ENCODE measurements at places on chromosomes 12 and 14. TPM values are rescaled to one million over a fixed set of nuclear protein-coding genes. Genes with fewer than 3 reads are reported as not detected.
A peak's percentile ranks its signal among the peaks of the same experiment; 100 is the strongest.

DNA sequence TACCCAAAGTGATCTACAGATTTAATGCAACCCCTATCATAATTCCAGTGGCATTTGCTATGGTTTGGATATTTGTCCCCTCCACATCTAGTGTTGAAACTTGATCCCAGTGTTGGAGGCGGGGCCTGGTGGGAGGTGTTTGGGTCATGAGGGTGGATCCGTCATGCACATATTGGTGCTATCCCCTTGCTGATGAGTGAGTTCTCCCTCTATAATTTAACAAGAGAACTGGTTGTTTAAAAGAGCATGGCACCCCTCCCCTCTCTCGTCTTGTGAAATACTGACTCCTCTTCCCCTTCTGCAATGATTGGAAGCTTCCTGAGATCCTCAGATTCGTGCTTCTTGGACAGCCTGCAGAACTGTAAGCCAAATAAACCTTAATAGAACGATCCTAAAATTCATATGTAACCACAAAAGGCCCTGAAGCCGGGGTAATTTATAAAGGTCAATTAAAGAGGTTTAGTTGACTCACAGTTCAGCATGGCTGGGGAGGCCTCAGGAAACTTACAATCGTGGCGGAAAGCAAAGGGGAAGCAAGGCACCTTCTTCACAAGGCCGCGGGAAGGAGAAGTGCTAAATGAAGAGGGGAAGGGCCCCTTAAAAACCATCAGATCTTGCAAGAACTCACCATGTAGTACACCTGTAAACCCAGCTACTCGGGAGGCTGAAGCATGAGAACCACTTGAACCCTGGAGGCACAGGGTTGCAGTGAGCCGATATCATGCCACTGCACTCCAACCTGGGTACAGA lies 41.2 kb downstream of the SLC39A9 start:
- H3K4me3 ChIP-seq: no peak overlapping the region
- DNase-seq: no peak
- no peaks in the 10 kb centered on the region for H3K4me1 ChIP-seq
- H3K36me3 ChIP-seq: peaks cover 7% of the 10 kb centered on the region
- no peak overlapping the region for H3K27ac ChIP-seq
- no peaks in the 10 kb centered on the region for H3K27me3 ChIP-seq

- no peak for DNase-seq
- H3K27ac ChIP-seq: no peak overlapping the region
- no peaks in the 10 kb centered on the region for H3K27me3 ChIP-seq
- peaks cover 9% of the 10 kb centered on the region for H3K4me1 ChIP-seq
- H3K36me3 ChIP-seq: no peaks in the 10 kb centered on the region
These were observed 62.9 kb upstream of the METAP2 start for GRCh38 chr12:95411057-95411456.

DNA sequence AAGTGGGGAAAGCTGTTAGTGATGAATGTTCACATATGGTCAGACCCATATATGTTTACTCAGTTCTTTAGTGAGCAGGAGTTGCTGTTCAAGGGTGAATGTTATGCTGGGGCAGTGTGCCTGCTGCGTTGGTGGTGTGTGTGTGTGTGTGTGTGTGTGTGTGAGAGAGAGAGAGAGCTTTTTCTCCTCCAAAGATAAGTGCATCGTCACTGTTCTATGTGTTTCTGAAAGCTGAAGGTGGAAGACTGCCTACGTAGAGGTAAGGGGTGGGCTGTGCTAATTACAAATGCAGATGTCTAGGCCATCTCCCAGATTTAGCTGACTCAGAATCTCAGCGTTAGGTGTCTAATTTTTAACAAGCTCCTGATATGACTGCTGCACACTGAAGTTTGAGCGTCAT lies 10.5 kb downstream of the GABARAPL1 start:
- no peak overlapping the region for H3K27ac ChIP-seq
- H3K36me3 ChIP-seq: peaks cover 61% of the 10 kb centered on the region
- H3K4me3 ChIP-seq: no peak overlapping the region

DNA sequence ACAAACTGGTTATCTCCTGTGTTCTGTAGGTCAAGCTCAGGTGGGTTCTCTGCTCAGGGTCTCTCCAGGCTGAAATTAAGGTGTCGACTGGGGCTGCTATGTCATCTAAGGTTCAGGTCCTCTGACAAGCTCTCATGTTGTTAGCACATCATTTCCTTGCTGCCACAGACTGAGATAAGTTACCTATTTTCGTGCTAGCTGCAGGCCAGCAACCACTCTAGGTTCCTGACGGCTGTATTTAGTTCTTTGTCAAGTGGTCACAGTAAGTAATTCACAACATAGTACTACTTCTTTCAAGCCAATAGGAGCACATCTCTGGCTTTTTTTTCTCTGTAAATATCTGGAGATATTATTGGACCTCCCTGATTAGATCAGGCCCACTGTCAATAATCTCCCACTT lies 169.3 kb upstream of the CAND1 start:
- H3K27ac ChIP-seq: no peak overlapping the region
- no peaks in the 10 kb centered on the region for H3K36me3 ChIP-seq
- no peak for DNase-seq
- H3K4me1 ChIP-seq: no peaks in the 10 kb centered on the region
- no peak overlapping the region for H3K4me3 ChIP-seq

- no peak overlapping the region for H3K4me3 ChIP-seq
- no peak overlapping the region for H3K27ac ChIP-seq
- DNase-seq: no peak
- H3K27me3 ChIP-seq: no peaks in the 10 kb centered on the region
- no peaks in the 10 kb centered on the region for H3K36me3 ChIP-seq
These were observed 881.3 kb upstream of the SEL1L start for GRCh38 chr14:82414853-82415539.

- H3K27me3 ChIP-seq: peaks cover 4% of the 10 kb centered on the region
- DNase-seq: no peak
- H3K4me3 ChIP-seq: no peak overlapping the region
These were observed 16.7 kb upstream of the TMEM260 start for GRCh38 chr14:56562883-56563282.

GRCh38 chr14:72613231-72613974 lies 280.5 kb downstream of the DPF3 start:
- DNase-seq: no peak
- H3K27me3 ChIP-seq: no peaks in the 10 kb centered on the region
- no peaks in the 10 kb centered on the region for H3K36me3 ChIP-seq
- no peak overlapping the region for H3K4me3 ChIP-seq
- peaks cover 17% of the 10 kb centered on the region for H3K4me1 ChIP-seq

DNA sequence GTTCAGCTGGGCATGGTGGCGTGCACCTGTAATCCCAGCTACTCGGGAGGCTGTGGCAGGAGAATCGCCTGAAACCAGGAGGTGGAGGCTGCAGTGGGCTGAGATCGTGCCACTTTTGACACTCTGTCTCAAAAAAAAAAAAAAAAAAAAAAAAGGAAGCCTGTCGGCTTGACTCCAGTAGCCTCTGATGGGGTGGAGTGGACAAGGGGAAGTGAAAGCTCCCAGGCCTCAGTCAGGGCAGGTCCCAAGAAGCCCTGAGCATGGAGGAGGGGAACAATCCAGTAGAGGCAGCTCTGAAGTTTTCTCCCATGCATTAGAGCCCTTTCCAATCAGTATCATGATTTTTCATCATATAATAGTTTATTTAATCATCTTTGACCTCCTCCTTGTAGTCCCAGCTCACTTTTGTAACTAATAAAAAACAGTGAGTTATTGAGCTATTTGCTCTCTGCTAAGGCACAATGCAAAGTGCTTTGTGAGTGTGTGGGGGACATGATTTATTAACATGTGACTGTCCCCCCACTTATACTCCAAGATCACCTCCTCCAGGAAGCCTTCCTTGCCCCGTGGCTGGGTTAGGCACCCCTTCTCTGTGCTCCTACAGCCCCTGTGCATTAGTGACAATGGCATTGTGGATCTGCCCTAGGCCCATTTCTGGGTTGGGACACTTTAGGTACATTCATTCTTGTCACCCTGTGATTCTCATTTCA lies 4.7 kb upstream of the SSH1 start:
- no peaks in the 10 kb centered on the region for H3K36me3 ChIP-seq
- H3K4me3 ChIP-seq: no peak overlapping the region
- H3K4me1 ChIP-seq: peaks cover 12% of the 10 kb centered on the region
- H3K27me3 ChIP-seq: no peaks in the 10 kb centered on the region

- H3K4me3 ChIP-seq: no peak overlapping the region
- no peaks in the 10 kb centered on the region for H3K27me3 ChIP-seq
- H3K36me3 ChIP-seq: peaks cover 15% of the 10 kb centered on the region
- DNase-seq: peak; percentile 32
These were observed 11.4 kb upstream of the CYP46A1 start for GRCh38 chr14:99672506-99673304.

GRCh38 chr12:8832500-8832899 lies 10.1 kb downstream of the A2ML1 start:
- H3K36me3 ChIP-seq: no peaks in the 10 kb centered on the region
- DNase-seq: no peak
- no peak overlapping the region for H3K27ac ChIP-seq
- H3K4me1 ChIP-seq: no peaks in the 10 kb centered on the region
- no peaks in the 10 kb centered on the region for H3K27me3 ChIP-seq
- no peak overlapping the region for H3K4me3 ChIP-seq

DNA sequence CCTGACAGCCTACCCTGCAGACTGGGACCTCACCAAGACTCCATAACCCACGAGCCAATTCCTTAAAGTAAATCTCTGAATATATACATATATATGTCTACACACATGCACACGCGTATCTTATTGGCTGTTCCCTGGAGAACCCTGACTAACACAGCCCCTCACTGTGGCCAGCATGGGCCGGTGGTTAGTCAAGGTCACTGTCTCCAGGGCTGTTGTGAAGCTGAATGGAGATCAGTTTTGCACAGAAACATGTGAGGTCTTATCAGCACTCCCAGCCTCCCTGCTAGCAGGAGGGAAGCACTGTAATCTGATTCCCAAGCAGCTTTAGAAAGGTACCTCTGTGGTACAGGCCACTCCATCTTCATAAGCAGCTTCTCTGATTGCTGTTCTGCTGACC lies 46.6 kb upstream of the PLEKHG6 start:
- H3K27ac ChIP-seq: no peak overlapping the region
- H3K36me3 ChIP-seq: no peaks in the 10 kb centered on the region
- no peaks in the 10 kb centered on the region for H3K27me3 ChIP-seq
- DNase-seq: no peak

DNA sequence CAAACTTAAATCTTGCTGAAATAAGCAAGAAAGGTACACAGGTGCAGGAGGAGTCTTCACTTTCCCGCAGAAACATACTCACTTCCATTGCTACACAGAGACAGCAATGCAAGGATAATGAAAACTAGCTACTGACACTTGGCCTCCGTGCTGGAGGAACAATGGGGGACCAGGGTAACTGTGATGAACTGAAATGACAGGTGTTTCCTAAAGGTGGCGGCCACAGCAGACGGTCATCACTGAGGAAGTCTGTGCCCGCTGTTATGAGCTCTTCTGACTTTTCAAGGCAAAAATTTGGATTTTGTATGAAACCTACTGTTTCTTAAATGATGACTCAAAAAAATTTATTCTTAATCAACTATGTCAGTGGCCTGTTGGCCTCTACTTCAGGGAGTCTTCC lies 189.4 kb downstream of the CACNA1C start:
- no peaks in the 10 kb centered on the region for H3K27me3 ChIP-seq
- H3K36me3 ChIP-seq: no peaks in the 10 kb centered on the region
- DNase-seq: no peak
- no peak overlapping the region for H3K4me3 ChIP-seq
- H3K27ac ChIP-seq: peak overlapping the region; percentile 92

DNA sequence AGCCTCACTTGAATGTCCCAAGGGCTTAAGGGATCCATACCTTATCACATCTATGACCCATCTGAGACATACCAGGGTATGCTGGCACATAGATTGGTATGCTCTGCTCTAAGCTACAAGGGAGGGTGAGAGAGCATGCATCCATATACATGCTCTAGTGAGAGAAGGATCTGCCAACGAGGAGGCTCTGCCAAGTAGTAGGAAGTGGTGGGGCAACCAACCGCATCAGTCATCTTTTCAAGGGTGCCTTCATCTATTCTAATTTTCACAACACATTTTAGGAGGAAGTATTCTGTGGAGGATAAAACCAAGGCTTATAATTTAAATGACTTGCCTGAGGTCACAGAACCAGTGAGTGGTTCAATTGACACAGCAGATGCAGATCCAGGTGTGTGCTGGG lies 6.6 kb upstream of the PPM1A start:
- H3K4me3 ChIP-seq: no peak overlapping the region
- H3K27me3 ChIP-seq: no peaks in the 10 kb centered on the region
- no peak for DNase-seq
- H3K4me1 ChIP-seq: no peaks in the 10 kb centered on the region
- H3K27ac ChIP-seq: no peak overlapping the region
- H3K36me3 ChIP-seq: no peaks in the 10 kb centered on the region

DNA sequence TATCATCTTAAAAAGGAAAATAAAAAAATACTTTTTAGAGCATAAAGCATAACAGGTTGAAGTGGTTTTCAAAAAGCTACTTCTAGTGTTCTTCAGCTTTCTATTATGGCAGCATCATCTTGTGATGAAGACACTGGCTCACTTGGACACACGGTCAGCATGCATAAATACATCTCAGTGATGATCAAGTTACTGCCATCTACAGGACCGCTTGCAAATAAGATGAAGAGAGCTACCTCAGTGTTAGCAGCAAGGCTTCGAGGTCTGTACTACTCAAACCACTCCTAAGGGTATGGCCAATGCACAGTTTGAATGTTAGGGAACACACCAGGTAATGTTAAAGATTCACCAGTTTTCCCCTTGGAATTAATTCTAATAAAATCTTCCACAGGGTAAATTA lies 58.8 kb downstream of the GALC start:
- H3K27ac ChIP-seq: no peak overlapping the region
- DNase-seq: no peak
- H3K4me3 ChIP-seq: no peak overlapping the region
- no peaks in the 10 kb centered on the region for H3K27me3 ChIP-seq

DNA sequence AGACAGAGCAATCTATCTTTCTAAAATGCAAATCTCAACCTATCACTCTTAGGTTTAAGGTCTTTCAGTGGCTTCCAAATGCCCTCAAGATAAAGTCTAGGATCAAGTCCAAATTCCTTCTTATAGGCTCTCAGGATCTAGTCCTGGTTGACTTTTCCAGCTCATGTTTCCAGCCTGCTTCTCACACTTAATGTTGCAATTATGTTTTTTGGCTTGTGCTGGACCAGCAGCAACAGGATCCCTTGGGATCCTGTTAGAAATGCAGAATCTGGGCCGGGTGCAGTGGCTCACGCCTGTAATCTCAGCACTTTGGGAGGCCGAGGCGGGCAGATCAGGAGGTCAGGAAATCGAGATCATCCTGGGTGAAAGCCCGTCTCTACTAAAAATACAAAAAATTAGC lies 10.6 kb downstream of the GPR33 start:
- no peak for DNase-seq
- H3K27ac ChIP-seq: no peak overlapping the region
- H3K27me3 ChIP-seq: no peaks in the 10 kb centered on the region
- H3K4me1 ChIP-seq: no peaks in the 10 kb centered on the region
- no peak overlapping the region for H3K4me3 ChIP-seq

- DNase-seq: no peak
- H3K4me1 ChIP-seq: no peaks in the 10 kb centered on the region
- H3K27me3 ChIP-seq: no peaks in the 10 kb centered on the region
- H3K36me3 ChIP-seq: no peaks in the 10 kb centered on the region
These were observed 55.4 kb upstream of the MED13L start for GRCh38 chr12:116332705-116333380.

GRCh38 chr12:29992366-29992765 lies 208.6 kb upstream of the TMTC1 start:
- no peak overlapping the region for H3K27ac ChIP-seq
- DNase-seq: no peak
- no peaks in the 10 kb centered on the region for H3K4me1 ChIP-seq
- H3K27me3 ChIP-seq: no peaks in the 10 kb centered on the region
- no peaks in the 10 kb centered on the region for H3K36me3 ChIP-seq
- H3K4me3 ChIP-seq: no peak overlapping the region

The ARHGDIB gene
- total RNA-seq: 71.4 TPM

The PLEKHH1 gene
- 3.7 TPM for total RNA-seq

The TGFB3 gene
- total RNA-seq: 16.4 TPM

The VTI1B gene
- total RNA-seq: 86.3 TPM

The ETFBKMT gene
- 2.5 TPM for total RNA-seq

The MYO1H gene
- not detected for total RNA-seq

The NID2 gene
- 26.4 TPM for total RNA-seq

The ANKRD33 gene
- total RNA-seq: not detected

Data from sigmoid colon (tissue), 7 donors.